ENCODE measurements at places on chromosomes 2 and 18.

- no peak for DNase-seq
Measured at GRCh38 chr18:32391126-32391525, 79.6 kb downstream of the GAREM1 start.

- DNase-seq = no peak
Measured at GRCh38 chr2:170467568-170468422, 247.3 kb upstream of the SP5 start.

GRCh38 chr2:187434342-187434785 is 13.7 kb downstream of the CALCRL start:
- no peak for DNase-seq

- DNase-seq = no peak
Measured at GRCh38 chr18:21129566-21130216, 18.1 kb upstream of the ROCK1 start.

DNA sequence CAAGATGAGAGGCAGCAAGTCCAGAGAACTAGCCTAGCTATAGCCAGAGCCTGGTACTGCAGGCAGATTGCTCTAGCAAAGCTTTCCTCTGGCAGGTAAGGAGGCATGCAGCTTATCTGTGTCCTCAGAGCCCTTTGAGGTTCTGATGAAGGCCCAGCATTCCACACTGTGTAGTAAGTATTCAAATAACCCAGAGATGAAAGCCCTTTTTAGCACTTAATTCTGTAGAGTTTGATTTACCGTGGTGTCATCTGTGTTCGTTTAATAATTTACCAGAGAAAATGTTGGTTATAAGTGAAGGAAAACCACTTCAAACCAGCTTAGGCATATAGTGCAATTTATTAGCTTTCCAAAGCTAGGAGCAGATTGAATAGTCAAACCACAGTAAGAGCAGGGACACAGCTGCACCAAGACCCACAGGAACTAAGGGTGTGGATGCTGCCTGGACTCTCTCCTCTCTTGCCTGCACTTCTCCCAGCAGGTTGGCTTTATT is 226.6 kb downstream of the BABAM2 start:
- DNase-seq = no peak

GRCh38 chr18:44536046-44536445 is 144.6 kb upstream of the SETBP1 start:
- DNase-seq = no peak

GRCh38 chr18:49238433-49239042 is 221.9 kb downstream of the DYM start:
- peak; percentile 37 for DNase-seq

DNA sequence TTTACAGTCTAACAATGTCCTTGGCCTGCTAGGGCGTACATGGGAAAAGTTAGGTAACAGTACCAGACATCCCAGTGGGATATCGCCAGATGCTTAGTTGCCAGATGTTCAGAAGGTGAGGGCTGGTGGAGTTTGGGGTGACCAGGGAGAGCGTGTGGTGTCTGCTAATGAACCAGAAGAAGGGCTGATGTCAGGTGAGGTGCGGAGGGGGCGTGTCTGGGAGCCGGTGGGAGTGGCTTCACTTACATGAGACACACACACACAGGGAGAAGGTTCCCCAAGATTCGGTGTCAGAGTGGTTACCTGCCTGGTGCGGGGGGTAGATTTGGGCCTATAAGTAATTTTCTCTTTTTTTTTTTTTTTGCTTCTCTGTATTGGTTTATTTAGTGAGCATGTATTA is 12.2 kb downstream of the RAB31 start:
- no peak for DNase-seq

GRCh38 chr2:151484100-151484499 is 74.4 kb downstream of the RIF1 start:
- DNase-seq = no peak

GRCh38 chr2:52976143-52976949 is 791.3 kb upstream of the CHAC2 start:
- DNase-seq = no peak

GRCh38 chr2:54665436-54665856 is 58.0 kb upstream of the EML6 start:
- DNase-seq = peak; percentile 42

DNA sequence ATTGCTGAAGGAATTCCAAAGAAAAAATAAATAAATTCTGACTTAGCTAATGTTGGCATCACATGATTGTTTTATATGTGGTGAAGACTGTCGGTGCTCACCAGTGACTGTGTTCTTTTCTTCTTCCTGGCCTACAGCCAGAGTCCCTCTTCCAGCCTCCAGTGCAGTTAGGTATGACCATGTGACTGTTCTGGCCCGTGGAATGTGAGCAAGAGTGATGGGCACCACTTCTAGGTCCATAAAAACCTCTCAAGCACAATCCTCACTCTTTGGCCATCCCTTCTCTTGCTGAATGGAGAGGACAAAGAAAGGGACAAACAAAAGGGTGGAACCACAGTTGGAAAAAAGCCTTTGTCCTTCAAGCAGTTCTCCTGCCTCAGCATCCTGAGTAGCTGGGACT is 39.0 kb upstream of the BMPR2 start:
- DNase-seq = no peak

DNA sequence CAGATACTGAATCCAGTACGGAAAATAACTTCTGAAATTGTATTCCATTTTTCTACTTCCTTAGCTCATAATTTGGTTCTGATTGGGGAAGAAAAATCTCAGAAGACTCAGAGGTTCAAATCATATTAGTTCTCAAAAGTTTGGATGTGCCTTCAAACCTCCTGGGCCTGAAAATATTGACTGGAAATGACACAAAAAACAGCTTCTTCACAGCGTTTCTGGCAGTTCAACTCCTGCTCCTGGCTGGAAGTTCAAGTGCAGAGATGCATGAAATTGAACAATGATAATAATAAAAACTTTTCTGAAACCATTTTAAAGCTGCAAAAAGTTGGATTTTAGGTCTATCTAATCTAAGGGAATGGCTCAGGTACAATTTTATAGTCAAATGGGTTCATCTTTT is 1459.9 kb upstream of the CELF4 start:
- DNase-seq = no peak

- peak; percentile 70 for DNase-seq
Measured at GRCh38 chr18:63979409-63979920, 9.6 kb downstream of the SERPINB8 start.

- DNase-seq = no peak
Measured at GRCh38 chr2:75100011-75100800, 99.1 kb downstream of the TACR1 start.

DNA sequence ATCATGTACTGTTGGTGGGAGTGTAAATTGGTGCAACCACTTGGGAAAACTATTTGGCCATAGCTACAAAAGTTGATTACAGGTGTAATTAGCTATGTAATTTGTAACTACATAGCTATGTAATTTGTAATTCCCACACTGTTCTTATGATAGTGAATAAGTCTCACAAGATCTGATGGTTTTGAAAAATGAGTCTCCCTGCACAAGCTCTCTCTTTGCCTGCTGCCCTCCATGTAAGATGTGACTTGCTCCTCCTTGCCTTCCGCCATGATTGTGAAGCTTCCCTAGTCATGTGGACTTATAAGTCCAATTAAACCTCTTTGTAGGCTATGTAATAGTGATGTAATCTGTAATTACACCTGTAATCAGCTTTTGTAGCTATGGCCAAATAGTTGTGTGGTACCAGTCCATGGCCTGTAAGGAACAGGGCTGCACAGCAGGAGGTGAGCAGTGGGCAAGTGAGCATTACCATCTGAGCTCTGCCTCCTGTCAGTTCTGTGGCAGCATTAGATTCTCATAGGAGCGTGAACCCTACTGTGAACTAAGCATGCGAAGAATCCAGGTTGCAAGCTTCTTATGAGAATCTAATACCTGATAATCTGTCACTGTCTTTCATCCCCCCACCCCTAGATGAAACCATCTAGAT is 133.7 kb upstream of the COPS8 start:
- DNase-seq = no peak

DNA sequence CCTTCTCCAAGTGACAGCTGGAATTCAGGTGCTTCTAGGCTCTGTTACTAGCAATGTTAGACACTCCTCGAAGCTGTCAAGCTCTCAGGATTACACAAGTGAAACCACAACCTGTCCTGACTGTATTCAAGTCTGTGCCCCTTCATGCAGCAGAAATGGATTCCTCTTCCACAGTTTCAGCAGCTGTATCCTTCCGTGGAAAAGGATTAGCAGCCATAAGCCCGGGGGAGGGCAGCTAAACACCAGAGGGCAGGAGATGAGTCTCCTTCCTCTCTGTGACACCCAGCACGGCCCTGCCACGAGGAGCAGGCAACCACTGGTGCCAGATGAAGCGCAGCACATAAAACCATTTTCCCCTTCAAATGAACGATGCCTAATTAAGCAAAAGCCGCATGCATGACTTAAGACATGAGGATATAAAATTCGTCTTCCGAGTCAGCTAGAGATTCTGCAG is 1.2 kb downstream of the ST3GAL5 start:
- peak; percentile 38 for DNase-seq

DNA sequence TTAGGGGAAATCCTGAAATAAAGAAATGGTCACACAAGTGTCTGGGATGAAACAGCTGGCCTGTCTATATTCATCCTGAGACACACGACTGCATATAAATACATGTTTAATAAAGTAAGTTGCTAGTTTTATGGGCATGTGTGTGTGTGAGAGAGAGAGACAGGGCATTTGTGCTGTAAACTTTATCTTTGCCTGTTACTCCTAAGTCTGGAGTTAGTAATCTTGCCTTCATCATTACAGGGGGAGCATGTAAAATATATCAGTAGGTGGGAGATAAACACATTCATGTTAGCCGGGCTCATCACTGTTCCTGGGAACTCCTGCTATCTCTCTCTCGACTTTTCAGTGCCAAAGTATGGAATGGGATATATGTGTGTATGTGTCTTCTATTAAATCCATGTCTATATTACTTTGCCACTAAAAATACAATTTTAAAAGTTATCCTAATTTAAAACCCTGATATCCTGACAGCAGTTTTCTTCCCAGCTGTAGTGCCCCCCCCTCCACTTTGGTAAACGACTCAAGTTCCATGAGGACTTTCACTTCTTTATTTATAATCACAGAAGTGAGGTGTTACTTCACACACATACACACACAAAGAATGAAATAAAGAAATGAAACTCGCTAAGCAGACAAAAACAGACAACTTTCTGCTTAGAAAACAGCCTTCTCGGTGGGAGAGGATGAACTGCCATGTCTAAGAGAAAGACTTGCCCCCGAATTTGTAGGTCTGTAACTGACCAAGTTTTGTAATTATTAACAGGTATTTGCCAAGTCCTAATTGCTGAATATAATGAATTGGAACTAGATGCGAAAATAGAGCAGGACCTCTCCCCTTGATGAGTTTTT is 947 bp downstream of the ZEB2 start:
- no peak for DNase-seq

- no peak for DNase-seq
Measured at GRCh38 chr18:36608107-36608506, 220.7 kb downstream of the TPGS2 start.

- DNase-seq = no peak
Measured at GRCh38 chr18:27922780-27923179, 254.2 kb downstream of the CDH2 start.

DNA sequence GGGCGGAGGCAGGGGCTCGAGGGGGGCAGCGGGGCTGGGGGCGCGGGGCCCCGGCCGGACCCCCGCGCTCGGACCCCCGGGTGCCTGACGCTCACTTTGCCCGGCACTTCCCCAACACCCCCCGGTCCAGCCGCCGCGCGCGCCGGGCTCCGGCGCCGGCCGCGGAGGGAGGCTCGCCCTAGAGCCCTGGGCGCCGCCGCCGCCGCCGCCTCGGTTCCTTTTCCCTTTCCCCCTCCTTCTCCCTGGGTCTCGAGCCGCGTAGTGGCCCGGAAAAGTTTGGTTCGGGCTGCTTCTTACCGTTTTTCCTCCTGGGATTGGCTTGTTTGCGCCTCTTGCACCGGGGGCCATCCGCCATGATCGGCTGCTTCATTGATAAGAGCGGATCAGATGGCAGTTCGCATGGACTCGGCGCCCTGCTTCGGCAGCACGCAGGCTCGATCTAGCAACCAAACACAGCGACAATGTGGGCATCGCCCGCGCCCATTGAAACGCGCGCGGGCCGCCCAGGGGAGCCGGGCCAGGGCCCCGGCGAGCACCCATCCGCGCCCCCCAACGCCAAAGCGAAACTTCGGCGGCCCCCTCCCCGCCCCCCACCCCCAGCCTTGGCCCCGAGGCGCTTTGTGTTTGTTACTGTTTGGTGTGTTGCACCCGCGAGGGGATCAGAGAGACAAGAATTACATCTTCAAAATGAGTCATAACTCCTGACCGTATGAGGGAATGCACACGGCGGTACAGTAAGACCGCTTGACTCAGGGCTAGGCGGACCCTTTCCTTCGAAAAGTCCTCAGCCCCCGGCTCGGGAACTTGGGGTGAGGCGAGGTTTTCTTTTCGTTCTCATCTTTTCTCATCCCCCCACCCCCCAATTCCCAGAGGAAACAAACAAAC is 2.7 kb downstream of the ZEB2 start:
- DNase-seq = peak; percentile 33

DNA sequence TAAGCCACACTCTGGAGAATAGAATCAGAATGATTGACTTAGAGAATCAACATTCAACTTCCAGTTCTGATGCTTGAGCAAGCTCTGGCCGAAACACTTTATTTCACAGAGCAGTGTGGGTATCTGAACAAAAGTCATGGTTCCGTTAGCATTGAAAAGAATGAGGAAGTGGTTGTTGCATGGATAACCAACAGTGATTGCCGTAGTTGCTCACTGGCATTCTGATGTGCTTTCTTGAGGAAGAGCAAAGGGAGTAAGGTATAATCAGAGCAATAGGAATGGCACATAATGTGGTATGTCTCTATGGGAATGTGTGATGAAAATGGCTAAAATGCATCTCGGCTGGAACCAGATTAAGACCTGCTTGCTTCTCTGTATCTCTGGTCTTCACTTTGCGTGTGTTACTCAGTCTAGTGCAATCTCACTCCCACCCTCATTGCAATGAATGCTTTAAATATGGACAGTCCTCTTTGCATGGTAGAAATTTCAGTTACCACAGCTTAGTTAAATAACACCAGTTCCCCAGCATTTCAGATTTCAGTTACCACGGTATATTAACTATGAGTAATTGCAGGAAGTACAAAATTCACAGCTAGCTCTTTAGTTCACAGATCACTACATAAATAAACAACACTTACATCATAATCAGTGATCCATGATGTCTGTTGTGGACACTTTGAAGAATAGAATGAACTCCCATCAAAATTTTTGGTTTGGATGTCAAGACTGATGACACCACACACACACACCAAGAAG is 7.8 kb upstream of the RAB12 start:
- no peak for DNase-seq

- no peak for DNase-seq
Measured at GRCh38 chr18:54396760-54397159, 39.1 kb downstream of the C18orf54 start.

GRCh38 chr2:85435981-85436835 is 17.7 kb downstream of the SH2D6 start:
- peak; percentile 32 for DNase-seq

- no peak for DNase-seq
Measured at GRCh38 chr2:199806179-199806578, 44.8 kb downstream of the FTCDNL1 start.

GRCh38 chr2:86413296-86414094 is 27.7 kb upstream of the KDM3A start:
- DNase-seq = no peak

GRCh38 chr2:209640358-209640757 is 131.3 kb upstream of the UNC80 start:
- no peak for DNase-seq

GRCh38 chr2:15159751-15160177 is 401.4 kb downstream of the NBAS start:
- DNase-seq = peak; percentile 9

- DNase-seq = no peak
Measured at GRCh38 chr2:39660612-39661236, 5.0 kb upstream of the TMEM178A start.

- DNase-seq = no peak
Measured at GRCh38 chr18:45222180-45222579, 393.1 kb upstream of the SLC14A2 start.

GRCh38 chr18:6001867-6002266 is 106.5 kb upstream of the TMEM200C start:
- no peak for DNase-seq
